Activated CD4-positive, alpha-beta T cell treated with anti-CD3 and anti-CD28 coated beads for 36 hours (primary cell): ENCODE measurements at places on chromosomes 2 and 18.

- no peaks in the 10 kb centered on the region for H3K4me1 ChIP-seq
- DNase-seq, result no peak
- no peak overlapping the region for H3K27ac ChIP-seq
- peaks cover 12% of the 10 kb centered on the region for H3K36me3 ChIP-seq
- H3K4me3 ChIP-seq, result no peak overlapping the region
- no peaks in the 10 kb centered on the region for H3K27me3 ChIP-seq
These were observed 41.9 kb downstream of the PRKD3 start for GRCh38 chr2:37282746-37283145.

- H3K27me3 ChIP-seq, result no peaks in the 10 kb centered on the region
- H3K4me1 ChIP-seq, result peaks cover 25% of the 10 kb centered on the region
- H3K27ac ChIP-seq, result no peak overlapping the region
- no peak for DNase-seq
- H3K36me3 ChIP-seq, result no peaks in the 10 kb centered on the region
These were observed 27.1 kb downstream of the CREG2 start for GRCh38 chr2:101360232-101360631.

GRCh38 chr2:15869871-15870270, 70.5 kb upstream of the MYCN start:
- no peak for DNase-seq
- peaks cover 10% of the 10 kb centered on the region for H3K27me3 ChIP-seq
- no peak overlapping the region for H3K27ac ChIP-seq
- H3K4me3 ChIP-seq, result no peak overlapping the region

DNA sequence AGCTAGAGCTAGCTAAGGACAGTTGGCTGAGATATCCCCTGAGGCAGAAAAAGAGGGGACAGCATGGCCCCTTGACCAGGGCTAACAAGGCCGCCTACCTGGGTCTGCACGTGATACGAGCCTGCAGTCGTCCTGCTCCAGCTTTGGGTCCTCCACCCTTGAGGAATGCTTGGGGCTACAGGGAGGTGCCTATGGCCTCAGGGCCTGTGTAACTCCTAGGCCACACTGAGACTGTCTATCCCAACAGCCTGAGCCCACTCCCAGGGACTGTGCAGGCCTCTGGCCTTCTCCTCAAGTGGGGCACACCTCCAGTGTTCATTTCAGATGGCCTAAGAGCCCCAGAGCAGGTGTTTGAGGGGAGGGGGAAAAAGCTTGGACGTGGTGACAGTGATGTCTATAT, 136.7 kb upstream of the SATB2 start:
- peaks cover 10% of the 10 kb centered on the region for H3K27me3 ChIP-seq
- H3K36me3 ChIP-seq, result no peaks in the 10 kb centered on the region
- H3K4me1 ChIP-seq, result no peaks in the 10 kb centered on the region
- H3K4me3 ChIP-seq, result no peak overlapping the region

DNA sequence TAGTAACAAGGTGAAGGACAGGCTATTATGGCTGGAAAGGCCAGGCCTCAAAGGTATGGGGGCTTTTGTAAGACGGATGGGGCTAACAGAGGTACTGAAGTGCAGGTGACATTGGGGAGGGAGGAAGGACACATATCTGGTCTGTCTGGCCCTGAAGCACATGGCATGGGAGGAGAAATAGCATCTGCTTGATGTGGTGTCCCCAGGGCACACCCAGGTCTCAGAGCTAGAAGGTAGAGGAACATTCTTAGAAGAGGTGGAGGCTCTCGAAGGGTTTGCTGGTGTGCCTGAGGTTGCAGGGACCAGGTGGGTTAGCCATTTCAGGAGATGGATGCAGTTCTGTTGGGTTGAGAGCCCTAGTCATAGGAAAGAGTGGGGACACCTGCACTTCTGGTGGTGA, 9.5 kb downstream of the RALB start:
- H3K27ac ChIP-seq, result no peak overlapping the region
- H3K4me3 ChIP-seq, result no peak overlapping the region
- H3K4me1 ChIP-seq, result peaks cover 30% of the 10 kb centered on the region
- H3K27me3 ChIP-seq, result no peaks in the 10 kb centered on the region

GRCh38 chr2:181074457-181074856, 94.1 kb downstream of the UBE2E3 start:
- H3K27me3 ChIP-seq, result no peaks in the 10 kb centered on the region
- H3K4me1 ChIP-seq, result peaks cover 6% of the 10 kb centered on the region
- H3K27ac ChIP-seq, result no peak overlapping the region
- H3K4me3 ChIP-seq, result no peak overlapping the region
- H3K36me3 ChIP-seq, result no peaks in the 10 kb centered on the region
- DNase-seq, result no peak

DNA sequence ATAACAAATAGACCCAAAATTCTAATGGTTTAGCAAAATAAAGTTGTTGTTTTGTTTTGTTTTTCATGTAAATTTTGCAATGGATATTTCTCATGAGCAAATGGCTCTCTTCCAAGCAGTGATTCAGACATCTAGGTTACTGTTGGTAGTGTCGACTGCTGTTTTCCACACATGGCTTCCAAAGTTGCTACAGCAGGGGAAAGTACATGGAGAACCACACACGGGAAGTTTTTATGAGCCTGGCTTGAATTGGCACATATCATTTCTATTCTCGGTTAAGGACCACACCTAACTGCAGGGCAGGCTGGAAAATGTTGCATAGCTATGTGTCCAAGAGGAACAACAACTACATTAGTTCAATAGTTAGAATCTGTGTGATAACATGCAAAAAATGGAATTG, 262.1 kb downstream of the GALNT13 start:
- no peak overlapping the region for H3K4me3 ChIP-seq
- H3K4me1 ChIP-seq, result no peaks in the 10 kb centered on the region
- no peak overlapping the region for H3K27ac ChIP-seq
- H3K27me3 ChIP-seq, result no peaks in the 10 kb centered on the region
- no peak for DNase-seq

DNA sequence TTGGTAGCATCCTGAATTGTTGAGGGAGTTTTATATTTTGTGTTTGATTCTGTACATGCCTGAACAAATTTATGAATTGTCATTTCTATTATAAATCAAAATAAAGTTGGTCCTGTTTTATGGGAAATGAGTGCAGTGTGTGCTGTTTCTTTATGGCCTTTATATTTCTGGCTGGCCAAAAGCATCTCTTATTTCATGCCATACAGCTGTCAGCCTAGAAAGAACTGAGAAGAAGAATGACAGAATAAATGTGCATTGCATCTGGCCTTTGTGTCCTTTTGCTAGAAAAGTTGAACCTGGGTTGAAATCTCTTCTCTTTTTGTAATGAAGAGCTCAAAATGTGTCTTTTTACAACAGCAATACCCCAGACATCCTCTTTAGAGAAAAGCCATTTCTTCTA, 474.7 kb upstream of the LRATD1 start:
- H3K27ac ChIP-seq, result no peak overlapping the region
- no peaks in the 10 kb centered on the region for H3K27me3 ChIP-seq
- no peak overlapping the region for H3K4me3 ChIP-seq
- H3K36me3 ChIP-seq, result no peaks in the 10 kb centered on the region
- DNase-seq, result no peak

- DNase-seq, result no peak
- peaks cover 60% of the 10 kb centered on the region for H3K4me1 ChIP-seq
- peaks cover 48% of the 10 kb centered on the region for H3K36me3 ChIP-seq
- no peaks in the 10 kb centered on the region for H3K27me3 ChIP-seq
These were observed 54.3 kb downstream of the DGKD start for GRCh38 chr2:233408366-233409285.

DNA sequence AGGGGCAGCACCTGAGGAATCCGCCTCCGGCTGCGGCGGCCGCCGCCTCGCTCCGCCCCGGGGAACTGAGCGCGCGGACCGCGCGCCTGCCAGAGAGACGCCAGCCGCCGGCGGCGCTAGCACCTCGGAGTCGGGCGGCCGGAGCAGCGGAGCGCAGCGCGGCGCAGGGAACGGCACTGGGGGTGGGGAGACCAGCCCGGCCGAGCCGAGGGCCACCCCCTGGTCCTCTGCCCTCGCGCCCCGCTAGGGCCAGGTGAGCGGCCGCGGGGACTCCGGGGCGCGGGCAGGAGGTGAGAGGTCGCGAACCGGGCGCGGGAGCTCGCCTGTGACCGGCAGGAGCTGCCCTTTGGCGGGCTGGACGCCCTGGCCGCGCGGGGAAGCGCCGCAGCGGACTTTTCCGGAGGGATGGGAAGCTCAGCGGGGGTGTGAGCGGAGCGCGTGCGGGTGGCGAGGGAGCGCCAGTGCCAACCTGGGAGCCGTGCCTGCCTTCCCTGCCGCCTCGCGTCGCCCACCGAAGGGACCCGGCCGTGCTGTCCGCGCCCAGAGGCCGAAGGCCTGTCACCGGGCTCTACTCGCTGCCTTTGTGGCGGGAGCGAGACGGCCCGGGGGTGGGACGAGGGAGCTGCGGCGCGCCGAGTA, at the start of gene GREB1L:
TSS of gene GREB1L (plus strand) at position 92 of the 639 bp plus-strand sequence. CDS start 141,287 bp downstream, outside the sequence.
- peaks cover 52% of the 10 kb centered on the region for H3K27me3 ChIP-seq
- DNase-seq, result peak; percentile 62
- H3K27ac ChIP-seq, result no peak within 1 kb of the TSS
- peaks cover 5% of the 10 kb centered on the region for H3K4me1 ChIP-seq
- peak within 1 kb of the TSS; percentile 33 for H3K4me3 ChIP-seq

DNA sequence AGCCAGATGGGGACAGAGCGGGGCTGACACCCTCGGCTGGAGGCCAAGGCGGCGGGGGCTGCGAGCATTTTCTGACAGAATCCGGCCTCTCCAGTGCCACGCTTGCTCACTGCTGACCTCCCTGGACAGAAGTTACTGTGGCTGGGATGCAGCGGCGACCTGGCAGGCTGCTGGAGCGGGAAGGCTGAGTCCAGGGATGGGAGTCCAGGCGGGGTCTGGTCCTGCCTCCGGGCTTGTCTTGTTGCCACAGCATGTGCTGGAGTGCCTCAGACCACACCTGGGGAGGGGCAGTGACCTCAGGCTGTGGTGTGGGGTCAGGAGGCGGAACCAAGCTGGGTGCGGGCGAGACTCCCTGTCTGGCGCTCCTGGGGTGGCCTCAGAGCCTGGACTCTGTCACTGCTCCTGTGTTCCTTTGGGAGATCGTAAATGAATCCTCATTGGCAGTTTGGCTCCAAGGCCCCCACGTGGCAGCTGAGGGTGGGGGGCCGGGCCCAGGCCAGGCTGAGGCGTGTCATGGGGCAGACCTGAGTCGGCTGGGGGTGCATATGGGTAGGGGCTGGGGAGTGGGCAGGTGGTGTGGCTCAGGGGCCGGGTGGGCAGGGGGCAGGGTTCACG, 5.5 kb downstream of the BOK start:
- H3K27me3 ChIP-seq, result peaks cover 10% of the 10 kb centered on the region
- no peaks in the 10 kb centered on the region for H3K36me3 ChIP-seq
- no peak overlapping the region for H3K27ac ChIP-seq
- no peak overlapping the region for H3K4me3 ChIP-seq
- H3K4me1 ChIP-seq, result peaks cover 2% of the 10 kb centered on the region

- no peaks in the 10 kb centered on the region for H3K4me1 ChIP-seq
- peaks cover 10% of the 10 kb centered on the region for H3K27me3 ChIP-seq
- no peaks in the 10 kb centered on the region for H3K36me3 ChIP-seq
- H3K4me3 ChIP-seq, result no peak overlapping the region
These were observed 258.1 kb downstream of the ALK start for GRCh38 chr2:29663268-29663667.

- DNase-seq, result peak; percentile 10
- peaks cover 38% of the 10 kb centered on the region for H3K27me3 ChIP-seq
- no peaks in the 10 kb centered on the region for H3K36me3 ChIP-seq
- H3K4me1 ChIP-seq, result peaks cover 5% of the 10 kb centered on the region
- no peak overlapping the region for H3K27ac ChIP-seq
These were observed 141.9 kb upstream of the CTAGE1 start for GRCh38 chr18:22559414-22560274.

GRCh38 chr2:19607931-19608771, 249.7 kb upstream of the OSR1 start:
- no peaks in the 10 kb centered on the region for H3K4me1 ChIP-seq
- no peak overlapping the region for H3K4me3 ChIP-seq
- no peaks in the 10 kb centered on the region for H3K36me3 ChIP-seq
- no peak for DNase-seq

GRCh38 chr18:30522288-30522929, 520.1 kb downstream of the DSC3 start:
- H3K4me1 ChIP-seq, result no peaks in the 10 kb centered on the region
- no peak overlapping the region for H3K4me3 ChIP-seq
- H3K27me3 ChIP-seq, result no peaks in the 10 kb centered on the region
- no peak for DNase-seq

- peaks cover 10% of the 10 kb centered on the region for H3K4me1 ChIP-seq
- H3K27me3 ChIP-seq, result no peaks in the 10 kb centered on the region
- no peak overlapping the region for H3K4me3 ChIP-seq
- no peak overlapping the region for H3K27ac ChIP-seq
- no peak for DNase-seq
- H3K36me3 ChIP-seq, result peaks cover 38% of the 10 kb centered on the region
These were observed 9.3 kb downstream of the POLI start for GRCh38 chr18:54278615-54279014.

DNA sequence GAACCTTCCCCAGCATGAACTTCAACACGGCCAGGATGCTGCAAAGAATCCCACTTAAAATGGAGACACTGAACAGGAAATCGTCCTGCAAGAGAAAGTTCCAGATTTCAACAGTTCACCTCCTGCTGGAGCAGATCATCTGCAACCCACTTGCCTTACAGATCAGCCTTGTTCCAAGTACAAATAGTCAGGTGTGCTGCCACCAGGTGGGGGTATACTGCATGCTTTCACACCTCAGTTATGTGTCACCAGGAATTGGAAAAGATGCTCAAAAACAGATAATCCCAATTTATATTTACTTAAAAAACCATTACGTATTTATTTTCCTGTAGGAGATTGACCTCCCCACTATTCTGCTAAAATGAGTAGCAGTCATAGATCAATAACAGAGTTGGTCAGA, 212.3 kb downstream of the MGAT5 start:
- no peak overlapping the region for H3K4me3 ChIP-seq
- no peak overlapping the region for H3K27ac ChIP-seq
- DNase-seq, result peak; percentile 43
- no peaks in the 10 kb centered on the region for H3K4me1 ChIP-seq

- H3K4me3 ChIP-seq, result no peak overlapping the region
- H3K36me3 ChIP-seq, result no peaks in the 10 kb centered on the region
- no peak overlapping the region for H3K27ac ChIP-seq
- H3K4me1 ChIP-seq, result no peaks in the 10 kb centered on the region
These were observed 425.5 kb downstream of the TSN start for GRCh38 chr2:122180972-122181371.
